ENCODE measurements at places on chromosomes 7 and 10. TPM values are rescaled to one million over a fixed set of nuclear protein-coding genes. Genes with fewer than 3 reads are reported as not detected.

The CRTAC1 gene
- 2.2 TPM for total RNA-seq

The PKD2L1 gene
- total RNA-seq = not detected

The ZNF467 gene
- 5.0 TPM for total RNA-seq

The CSGALNACT2 gene
- 9.1 TPM for total RNA-seq

The ABCC2 gene
- total RNA-seq = 0.44 TPM

The UNCX gene
- not detected for total RNA-seq

The ACTL6B gene
- total RNA-seq = not detected

The MOGAT3 gene
- not detected for total RNA-seq

The THSD7A gene
- total RNA-seq = 16.1 TPM

The CLRN3 gene
- 0.22 TPM for total RNA-seq

The PAOX gene
- 4.4 TPM for total RNA-seq

The PAPSS2 gene
- 54.0 TPM for total RNA-seq

The FAM25A gene
- not detected for total RNA-seq

The PLXNA4 gene
- 6.9 TPM for total RNA-seq

The NAT16 gene
- total RNA-seq = not detected

The OTUD1 gene
- 5.2 TPM for total RNA-seq

The NANOS1 gene
- total RNA-seq = 0.60 TPM

The CNTNAP2 gene
- not detected for total RNA-seq

The SH2B2 gene
- 0.44 TPM for total RNA-seq

The RAB19 gene
- 0.22 TPM for total RNA-seq

The CYP3A4 gene
- total RNA-seq = not detected

The SEMA3E gene
- total RNA-seq = 0.20 TPM

The MKX gene
- 0.20 TPM for total RNA-seq

The TUBB8 gene
- not detected for total RNA-seq

The H2BK1 gene
- not detected for total RNA-seq

The OPN1SW gene
- total RNA-seq = not detected

The TDRD1 gene
- not detected for total RNA-seq

The EN2 gene
- total RNA-seq = not detected

The HTRA1 gene
- total RNA-seq = 125 TPM

The SLC16A12 gene
- total RNA-seq = not detected

The GPNMB gene
- under 0.01 TPM for total RNA-seq

The MEOX2 gene
- 0.40 TPM for total RNA-seq
